ENCODE measurements at places on chromosomes 3 and 15.

DNA sequence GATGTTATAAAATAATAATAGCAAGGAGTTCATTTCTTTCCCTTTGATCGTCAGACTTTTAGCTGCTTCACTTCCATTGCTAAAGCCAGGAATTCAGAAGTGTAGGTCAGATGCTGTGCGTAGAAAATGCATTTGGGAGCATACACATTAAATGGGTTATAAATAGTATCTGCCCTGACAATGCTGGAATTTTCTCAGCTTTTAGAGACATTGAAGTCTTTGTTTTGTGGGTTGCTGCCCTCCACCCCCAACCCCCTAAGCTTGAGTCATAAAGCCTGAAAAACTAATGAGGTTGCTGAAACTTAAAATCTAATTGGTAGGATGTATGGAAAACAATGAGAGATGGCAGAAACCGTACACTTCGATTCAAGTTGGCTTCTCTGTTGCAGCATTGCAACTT, 81.9 kb downstream of the MITF start:
- peak; percentile 37 for DNase-seq

DNA sequence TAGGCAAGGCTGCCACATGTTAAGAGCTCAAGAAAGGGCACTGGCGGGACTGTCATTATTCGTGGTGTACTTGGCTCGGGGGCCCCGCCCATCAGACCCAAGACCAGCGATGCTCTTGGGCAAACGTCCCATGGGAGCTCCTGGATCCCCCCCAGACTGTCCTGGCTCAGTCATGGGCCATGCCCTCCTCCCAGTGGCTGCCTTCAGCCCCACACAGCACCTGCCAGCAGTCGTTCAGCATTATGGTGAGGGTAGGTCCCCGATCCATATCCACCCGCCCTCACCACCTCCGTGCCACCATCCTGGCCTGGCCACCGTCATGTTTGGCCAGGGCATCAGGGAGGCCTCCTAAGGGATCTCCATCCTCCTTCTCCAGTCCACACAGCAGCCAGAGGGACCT, 51.4 kb upstream of the IQSEC1 start:
- no peak for DNase-seq

DNA sequence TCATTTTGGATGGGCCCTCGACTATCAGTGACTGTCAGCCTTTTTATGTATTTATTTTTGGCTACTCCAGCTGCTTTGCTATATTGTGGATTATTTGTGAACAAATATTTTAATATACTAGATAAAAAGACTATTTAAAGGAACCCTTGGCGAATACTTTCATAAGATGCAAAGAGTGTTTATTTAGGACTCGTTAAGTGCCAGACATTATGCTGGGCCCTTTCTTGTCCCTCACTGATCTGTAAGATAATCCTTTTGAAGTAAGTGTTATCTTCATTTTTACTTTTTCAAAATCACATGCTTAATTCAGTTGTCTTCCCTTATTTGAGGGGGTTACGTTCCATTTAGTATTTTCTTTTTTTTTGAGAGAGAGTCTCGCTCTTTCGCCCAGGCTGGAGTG, 376.8 kb upstream of the C2CD4B start:
- no peak for DNase-seq

GRCh38 chr3:61828880-61829721, 267.7 kb downstream of the PTPRG start:
- no peak for DNase-seq

DNA sequence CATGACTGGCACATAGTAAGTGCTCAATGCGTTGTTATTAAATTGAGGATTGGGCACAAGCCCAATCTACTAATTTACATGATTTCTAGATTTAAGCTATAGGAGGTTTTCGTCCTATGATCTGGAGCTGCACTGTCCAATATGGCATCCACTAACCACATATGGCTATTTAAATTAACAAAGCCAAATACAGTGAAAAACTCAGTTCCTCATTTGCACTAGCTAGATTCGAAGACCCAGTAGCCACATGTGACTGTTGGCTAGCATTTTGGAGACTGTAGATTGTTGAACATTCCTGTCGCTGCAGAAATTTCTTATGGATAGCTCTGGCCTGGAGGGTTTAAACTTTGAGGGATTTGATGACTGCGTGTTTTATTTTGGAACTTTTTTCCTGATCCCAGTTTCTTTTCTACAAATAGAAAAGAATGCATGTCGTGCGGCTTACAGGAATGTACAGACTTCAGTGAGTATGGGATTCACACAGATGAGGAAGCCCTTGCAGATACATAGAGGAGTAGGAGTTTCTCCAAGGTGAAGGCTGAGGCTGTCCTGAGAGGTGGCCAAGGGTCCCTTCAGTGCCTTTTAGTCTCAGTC, 82.8 kb downstream of the SLCO3A1 start:
- no peak for DNase-seq

All from mammary epithelial cell (primary cell).